CD14-positive monocyte (primary cell): ENCODE measurements at places on chromosomes 4 and X. TPM values are rescaled to one million over a fixed set of nuclear protein-coding genes. Genes with fewer than 3 reads are reported as not detected.

- no peaks in the 10 kb centered on the region for H3K27me3 ChIP-seq
- no peak overlapping the region for H3K27ac ChIP-seq
- no peak for DNase-seq
- H3K4me3 ChIP-seq: no peak overlapping the region
- H3K36me3 ChIP-seq: peaks cover 58% of the 10 kb centered on the region
These were observed 4.2 kb downstream of the RPS4X start for GRCh38 chrX:72272868-72273267.

The TRMT2B gene
- polyA plus RNA-seq: 7.9 and 13.3 TPM in 2 replicates

- peaks cover 55% of the 10 kb centered on the region for H3K4me1 ChIP-seq
- H3K27ac ChIP-seq: peak overlapping the region; percentile 24
- peaks cover 4% of the 10 kb centered on the region for H3K36me3 ChIP-seq
- no peak overlapping the region for H3K4me3 ChIP-seq
These were observed 18.9 kb downstream of the ADD1 start for GRCh38 chr4:2862528-2862927.

GRCh38 chr4:186554914-186555827 lies at the start of gene MTNR1A:
Gene MTNR1A, minus strand, starts transcription at chr4:186555567. Its CDS starts 202 bp downstream, at chr4:186555365.
- no peak for DNase-seq
- H3K27ac ChIP-seq: no peak within 1 kb of the TSS
- no peak within 1 kb of the TSS for H3K4me3 ChIP-seq
- no peaks in the 10 kb centered on the region for H3K4me1 ChIP-seq

The CD40LG gene
- 0.09 TPM for polyA plus RNA-seq
